ENCODE measurements at places on chromosomes 3 and 15. TPM values are rescaled to one million over a fixed set of nuclear protein-coding genes. Genes with fewer than 3 reads are reported as not detected.

CSK gene
- total RNA-seq = 289 TPM

STRC gene
- 0.19 TPM for total RNA-seq

CCR9 gene
- total RNA-seq = 1.8 TPM

GRK7 gene
- total RNA-seq = 0.04 TPM

NOX5 gene
- not detected for total RNA-seq

COL6A6 gene
- not detected for total RNA-seq

SYNM gene
- 1.2 TPM for total RNA-seq

PROS1 gene
- 0.80 TPM for total RNA-seq

NR1I2 gene
- 0.67 TPM for total RNA-seq

TMIE gene
- total RNA-seq = 0.30 TPM

MYO5A gene
- total RNA-seq = 30.3 TPM

ACVR2B gene
- 7.1 TPM for total RNA-seq

DCLK3 gene
- total RNA-seq = not detected

OR5K2 gene
- total RNA-seq = not detected

CFAP20DC gene
- total RNA-seq = 1.2 TPM

C3orf85 gene
- not detected for total RNA-seq

C3orf20 gene
- total RNA-seq = 0.08 TPM

AQP9 gene
- not detected for total RNA-seq

GMNC gene
- not detected for total RNA-seq

NGLY1 gene
- total RNA-seq = 50.0 TPM

CPNE4 gene
- not detected for total RNA-seq

ADGRG7 gene
- total RNA-seq = not detected

CKMT1B gene
- total RNA-seq = 0.25 TPM

OXSR1 gene
- 63.6 TPM for total RNA-seq

STAB1 gene
- total RNA-seq = not detected

CCR8 gene
- total RNA-seq = 2.5 TPM

ISL2 gene
- not detected for total RNA-seq

SRPRB gene
- 131 TPM for total RNA-seq

DHFR2 gene
- 8.1 TPM for total RNA-seq

TICRR gene
- total RNA-seq = 18.7 TPM

LPP gene
- total RNA-seq = 13.4 TPM

DAZL gene
- total RNA-seq = 0.13 TPM

SLC22A13 gene
- 0.23 TPM for total RNA-seq

Data from activated CD8-positive, alpha-beta memory T cell treated with anti-CD3 and anti-CD28 coated beads for 36 hours (primary cell).